GM06990 (cell line): ENCODE measurements at places on chromosomes 12 and 14.

DNA sequence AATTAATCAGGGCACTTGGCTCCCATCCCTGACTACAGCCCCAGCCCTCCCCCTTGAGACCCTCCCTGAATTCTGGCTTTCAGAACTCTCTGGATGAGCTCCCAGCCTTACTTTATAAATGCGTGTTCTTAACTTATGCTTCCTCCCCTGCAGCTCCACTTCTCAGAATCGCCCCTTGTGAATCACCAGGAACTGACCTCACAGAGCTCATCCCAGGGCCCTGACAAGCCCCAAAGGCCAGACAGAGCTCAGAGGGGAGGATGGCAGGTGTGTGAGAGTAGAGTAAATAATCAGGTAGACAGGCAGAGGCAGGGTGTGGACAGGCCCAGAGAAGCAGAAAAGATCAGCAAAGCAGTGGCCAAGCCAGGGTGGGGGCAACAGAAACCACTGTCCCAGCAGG lies 68.2 kb upstream of the FOXN3 start:
- no peak for DNase-seq

DNA sequence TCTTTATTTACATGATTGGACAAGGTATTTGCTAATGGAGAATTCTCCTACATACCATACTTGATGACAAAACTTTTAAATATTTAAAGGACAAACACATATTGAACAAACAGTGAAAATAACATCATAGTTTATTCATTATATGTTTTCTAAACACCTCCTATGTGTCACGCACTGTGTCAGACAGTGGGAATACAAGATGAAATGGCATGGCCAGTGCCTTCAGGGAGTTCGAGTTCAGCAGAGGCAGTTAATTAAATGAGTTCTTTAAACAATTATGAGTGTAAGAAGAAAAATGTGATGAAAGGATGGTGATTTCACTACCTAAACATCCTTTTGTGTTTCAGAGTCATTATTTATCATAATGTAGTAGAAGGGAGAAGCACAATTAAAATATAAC lies 159.8 kb downstream of the KCNH5 start:
- no peak for DNase-seq

DNA sequence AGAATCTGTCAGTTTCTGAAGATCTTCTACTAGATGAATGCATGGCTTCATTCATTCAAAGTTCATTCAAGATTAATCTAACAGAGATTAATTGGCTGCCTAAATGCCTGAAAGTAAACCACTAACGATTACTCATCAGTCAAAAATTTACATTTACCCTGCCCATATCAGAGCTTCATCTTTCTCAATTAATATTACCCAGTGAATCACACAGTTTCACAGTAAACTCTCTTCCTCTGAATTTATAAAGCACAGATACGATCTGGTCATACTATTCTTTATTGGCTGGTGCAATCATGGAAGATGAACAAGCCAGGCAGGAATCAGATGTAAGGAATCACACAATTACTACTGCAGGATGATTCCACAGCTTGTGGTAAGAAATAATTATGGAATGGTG lies 377.7 kb downstream of the SLC16A7 start:
- no peak for DNase-seq

GRCh38 chr12:70317781-70318180 lies 48.3 kb upstream of the KCNMB4 start:
- DNase-seq = peak; percentile 64

- no peak for DNase-seq
These were observed 52.0 kb downstream of the PIK3C2G start for GRCh38 chr12:18313306-18313705.

DNA sequence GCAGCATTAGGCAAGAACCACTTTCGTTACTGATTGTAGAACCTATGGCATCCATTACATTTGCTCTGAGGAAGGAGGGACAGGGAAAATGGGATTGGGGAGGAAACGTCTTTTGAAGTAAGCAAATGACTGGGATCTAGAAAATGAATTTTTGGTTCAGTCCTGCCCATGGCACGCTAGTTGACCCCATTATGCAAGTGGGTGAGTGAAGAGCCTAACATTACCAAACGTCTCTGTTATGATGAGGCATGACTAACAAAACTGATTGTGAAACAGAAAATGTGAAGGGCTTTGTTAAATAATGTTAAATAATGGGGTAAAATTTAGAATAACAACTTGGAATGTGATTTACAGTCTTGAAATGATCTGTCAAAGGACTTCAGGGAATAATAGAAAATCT lies 38.9 kb downstream of the CPSF2 start:
- DNase-seq = no peak

GRCh38 chr12:19179986-19180385 lies 50.5 kb downstream of the PLEKHA5 start:
- DNase-seq = no peak

- no peak for DNase-seq
These were observed 178.9 kb upstream of the MGAT4C start for GRCh38 chr12:86435053-86435452.

- DNase-seq = no peak
These were observed 271.6 kb upstream of the DCN start for GRCh38 chr12:91454179-91454578.

DNA sequence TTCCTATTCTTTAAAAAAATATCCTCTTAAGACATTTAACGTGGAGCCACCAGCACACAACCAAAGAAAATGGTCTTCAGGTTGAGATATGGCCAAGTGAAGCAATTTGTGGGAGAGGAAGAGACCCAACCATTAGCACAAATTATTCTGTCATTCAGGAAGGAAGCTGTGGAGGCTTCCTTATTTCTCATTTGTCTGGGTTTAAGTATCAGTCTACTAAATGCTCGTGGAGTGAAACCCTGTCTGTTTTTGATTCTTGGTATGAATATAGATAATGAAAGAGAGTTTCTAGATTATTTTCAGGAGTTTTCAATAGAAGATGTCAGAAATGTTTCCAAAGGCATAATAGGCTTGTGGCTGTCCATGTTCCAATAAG lies 125.1 kb downstream of the GPR65 start:
- DNase-seq = no peak

DNA sequence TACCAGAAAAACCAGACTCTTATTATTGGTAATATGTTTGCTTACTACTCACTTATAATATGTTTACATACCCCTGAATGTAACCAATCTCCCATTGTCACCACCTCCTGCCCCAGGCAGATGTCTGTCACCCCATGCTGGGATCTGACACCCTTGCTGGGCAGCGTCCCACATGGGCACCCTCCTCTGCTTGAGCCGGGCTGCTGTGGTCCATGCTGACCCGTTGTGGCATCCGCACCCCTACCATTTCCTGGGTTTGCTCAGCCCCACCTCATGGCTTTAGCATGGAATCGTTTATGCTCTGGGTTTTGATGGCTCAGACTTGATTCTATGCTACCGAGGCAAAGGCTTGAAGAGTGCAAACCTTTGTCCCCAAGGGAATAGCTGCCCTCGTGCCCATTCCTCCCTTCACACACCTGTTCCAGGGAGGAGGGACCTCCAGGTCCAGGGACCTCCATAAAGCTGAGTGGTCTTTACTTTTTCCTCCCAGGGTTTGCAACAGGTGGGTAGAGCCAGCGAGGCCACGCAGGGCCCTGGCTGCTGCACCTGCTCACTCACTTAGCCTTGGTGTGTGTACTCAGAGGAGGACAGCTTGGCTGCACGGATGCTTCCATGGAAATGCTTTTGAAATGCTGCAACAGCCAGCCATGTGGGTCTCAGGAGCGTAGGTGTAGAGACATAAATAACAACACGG lies 68.7 kb downstream of the PRMT8 start:
- DNase-seq = no peak

DNA sequence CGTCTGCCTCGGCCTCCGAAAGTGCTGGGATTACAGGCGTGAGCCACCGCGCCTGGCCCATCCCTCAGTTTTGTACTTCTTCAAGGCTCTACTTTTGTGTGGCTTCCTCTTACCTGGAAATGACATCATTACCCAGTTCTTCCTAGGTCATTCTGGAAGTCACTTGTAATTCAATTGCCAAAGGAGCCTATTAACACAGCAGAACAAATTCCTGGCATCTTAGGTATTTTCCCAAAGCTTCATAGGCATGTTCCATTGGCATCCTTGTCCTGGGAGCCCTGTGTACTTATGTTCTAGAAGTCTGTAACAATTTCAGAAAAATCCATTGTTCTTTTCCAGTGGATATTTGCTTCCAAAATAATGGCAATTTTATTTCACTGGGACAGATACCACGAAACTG lies 60.6 kb downstream of the DAAM1 start:
- DNase-seq = no peak

- DNase-seq = no peak
These were observed 3.5 kb downstream of the OTX2 start for GRCh38 chr14:56806760-56807159.

GRCh38 chr12:52907092-52907810 lies 2.4 kb upstream of the KRT8 start:
- DNase-seq = no peak

GRCh38 chr12:27627123-27627852 lies 69.0 kb upstream of the REP15 start:
- DNase-seq = no peak

DNA sequence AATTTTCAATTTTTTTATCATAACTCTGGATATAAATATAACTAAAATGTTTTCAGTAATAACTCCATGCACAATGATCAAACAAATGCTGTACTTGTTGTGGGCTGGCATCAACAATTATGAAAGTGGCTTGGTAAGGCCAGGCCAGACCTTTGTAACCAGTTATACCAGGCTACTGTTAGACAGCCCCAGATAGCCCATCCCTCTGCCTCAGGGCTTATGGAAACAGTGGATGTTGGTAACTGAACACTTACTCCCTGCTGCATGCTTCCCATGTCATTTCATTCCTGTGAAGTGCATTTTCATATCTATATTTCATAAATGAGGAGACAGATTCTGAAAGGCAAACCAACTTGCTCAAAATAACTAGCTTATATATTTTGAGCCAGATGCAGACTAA lies 195.0 kb downstream of the SYT1 start:
- no peak for DNase-seq

- no peak for DNase-seq
These were observed 11.8 kb upstream of the ATF1 start for GRCh38 chr12:50751948-50752721.

- no peak for DNase-seq
These were observed 10.7 kb downstream of the DYRK4 start for GRCh38 chr12:4572680-4573079.

- DNase-seq = no peak
These were observed 40.2 kb downstream of the MYF5 start for GRCh38 chr12:80756875-80757274.

DNA sequence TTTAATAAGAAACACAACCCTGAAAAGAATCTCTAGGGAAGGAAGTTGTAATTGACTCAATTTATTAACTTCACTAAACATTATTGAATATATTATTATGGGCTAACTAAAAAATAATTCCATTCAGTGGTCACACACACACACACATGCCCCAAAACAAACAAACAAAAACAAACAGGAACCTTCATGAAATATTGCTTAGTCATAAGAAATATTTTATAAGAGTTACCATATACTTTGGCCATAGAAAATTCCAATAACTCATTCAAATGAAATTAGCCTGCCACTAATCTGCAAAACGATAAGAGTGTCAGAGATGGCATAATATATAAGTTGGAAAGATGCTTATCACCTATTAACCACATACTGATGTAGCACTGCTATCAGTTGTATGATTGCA lies 268.4 kb upstream of the AMIGO2 start:
- DNase-seq = no peak

DNA sequence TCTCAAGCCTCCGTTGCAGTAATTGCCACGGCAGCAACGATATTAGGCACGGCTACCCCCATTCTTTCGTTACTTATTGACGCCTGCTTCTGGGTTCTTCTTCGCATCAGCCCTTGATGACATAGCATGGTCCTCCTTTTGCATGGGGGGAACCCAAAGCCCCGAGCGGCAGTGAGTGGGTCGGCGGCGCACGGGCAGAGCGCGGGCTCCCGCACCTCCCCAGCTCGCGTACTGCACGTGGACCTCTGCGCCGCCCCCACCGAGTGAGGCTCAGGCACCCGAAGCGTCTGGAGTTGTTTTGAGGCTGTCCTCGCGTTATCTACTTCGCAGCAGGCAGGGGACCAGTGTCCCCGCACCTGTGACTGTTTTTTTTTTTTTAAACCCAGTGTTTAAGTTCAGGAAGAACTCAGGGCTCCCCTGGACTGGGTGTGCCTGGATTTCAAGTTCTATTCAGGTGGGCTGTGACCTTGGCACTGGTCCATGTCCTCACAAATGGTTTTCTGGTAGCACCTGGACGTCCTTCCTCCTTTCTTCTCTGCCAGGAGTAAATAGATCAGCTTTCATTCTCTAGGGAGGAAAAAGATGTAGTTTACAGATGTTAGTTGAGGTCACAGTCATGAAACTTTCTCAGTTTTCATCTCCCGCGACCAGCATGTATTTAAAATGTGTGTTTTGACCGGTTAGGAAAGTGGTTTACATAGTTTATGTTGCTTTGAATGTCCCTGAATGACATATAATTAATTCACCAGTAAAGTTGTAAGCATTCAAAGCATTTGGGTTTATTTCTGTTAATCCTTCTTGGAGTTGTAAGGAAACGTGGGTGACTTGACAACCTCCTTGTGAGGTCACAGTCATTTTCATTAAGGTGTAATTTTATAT lies 1.4 kb upstream of the FOXN4 start:
- DNase-seq = no peak

GRCh38 chr14:96400495-96400894 lies 8.6 kb downstream of the AK7 start:
- DNase-seq = no peak

GRCh38 chr12:4037747-4038312 lies 164.6 kb upstream of the PARP11 start:
- DNase-seq = no peak

DNA sequence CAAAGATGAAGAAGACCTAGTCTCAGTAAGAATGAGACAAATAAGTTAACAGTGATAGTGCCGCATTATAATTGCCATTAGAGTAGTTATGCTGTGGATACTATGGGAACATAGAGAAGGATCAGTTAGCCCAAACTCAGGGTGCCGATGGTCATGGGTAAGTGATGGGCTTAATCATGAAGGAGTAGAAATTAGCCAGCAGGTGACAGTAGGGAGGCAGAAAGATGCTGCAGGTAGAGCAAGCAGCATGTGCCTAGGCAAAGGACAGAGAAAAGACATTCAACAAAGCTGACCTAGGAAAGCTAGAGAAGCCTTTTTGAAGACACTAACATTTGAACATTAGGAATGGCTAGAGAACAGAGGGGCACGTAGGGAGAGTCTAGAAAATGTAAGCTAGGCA lies 30.6 kb upstream of the PTPRQ start:
- DNase-seq = no peak

DNA sequence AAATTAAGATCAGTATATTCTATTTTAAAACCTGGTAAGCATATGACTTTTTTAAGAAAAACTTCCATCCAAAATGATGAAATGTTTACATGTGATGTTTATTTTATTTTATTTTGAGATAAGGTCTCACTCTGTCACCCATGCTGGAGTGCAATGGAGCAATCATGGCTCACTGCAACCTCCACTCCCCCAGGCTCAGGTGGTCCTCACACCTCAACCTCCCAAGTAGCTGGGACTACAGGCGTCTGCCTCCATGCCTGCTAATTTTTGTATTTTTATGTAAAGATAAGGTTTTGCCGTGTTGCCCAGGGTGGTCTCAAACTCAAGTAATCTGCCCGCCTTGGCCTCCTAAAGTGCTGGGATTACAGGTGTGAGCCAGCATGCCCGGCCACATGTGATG lies 141.8 kb downstream of the ZFP36L1 start:
- DNase-seq = no peak
